Activated CD8-positive, alpha-beta T cell treated with anti-CD3 and anti-CD28 coated beads, Interleukin-2, amount 10 ng/mL, durations not matched to agents 7 days and 5 days (primary cell): ENCODE measurements at places on chromosomes 12 and 14. TPM values are rescaled to one million over a fixed set of nuclear protein-coding genes. Genes with fewer than 3 reads are reported as not detected.

The KLRC2 gene
- total RNA-seq, result 1.7 TPM

The MFAP5 gene
- total RNA-seq, result not detected

DNA sequence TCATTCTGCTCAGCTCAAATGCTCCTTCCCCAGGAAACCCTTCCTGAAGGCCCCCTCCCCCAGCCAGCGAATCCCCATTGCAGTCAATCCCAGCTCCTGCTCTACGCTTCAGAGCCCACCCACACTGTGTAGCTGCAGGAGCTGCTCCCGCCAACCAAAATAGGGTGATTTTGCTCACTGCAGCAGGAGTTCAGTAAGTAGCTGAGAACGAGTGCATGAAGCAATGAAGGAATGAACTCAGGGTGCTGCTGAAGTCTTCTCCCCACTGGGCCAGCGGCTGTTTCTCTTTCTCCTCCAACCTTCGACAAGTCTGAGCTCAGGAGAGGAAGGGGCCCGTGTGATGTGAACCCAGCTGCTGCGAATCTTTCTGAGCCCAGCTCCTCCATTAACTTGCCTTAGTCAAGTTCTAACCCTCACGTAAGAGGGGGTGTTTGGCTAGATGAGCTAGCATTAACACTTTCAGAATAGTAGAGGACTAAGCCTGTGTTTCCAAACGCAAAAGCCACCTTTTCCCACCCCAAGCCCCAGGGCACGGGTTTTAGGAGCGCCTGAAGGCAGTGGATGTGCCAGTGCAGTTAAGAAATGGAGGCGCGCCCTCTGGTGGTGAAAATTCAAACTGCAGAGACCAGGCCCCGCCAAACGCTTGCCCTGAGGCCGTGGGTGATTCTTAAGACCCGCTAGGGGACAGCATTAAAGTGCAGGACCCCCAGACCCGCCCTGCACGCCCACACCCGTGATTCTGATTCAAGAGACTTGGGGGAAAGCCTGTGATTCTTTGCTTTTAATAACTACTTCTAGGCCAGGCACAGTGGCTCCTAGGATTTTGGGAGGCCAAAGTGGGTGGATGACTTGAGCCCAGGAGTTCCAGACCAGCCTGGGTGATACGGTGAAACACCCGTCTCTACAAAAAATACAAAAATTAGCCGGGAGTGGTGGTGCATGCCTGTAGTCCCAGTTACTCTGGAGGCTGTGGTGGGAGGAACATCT lies 11.9 kb upstream of the SERPINA4 start:
- peak; percentile 69 for DNase-seq

DNA sequence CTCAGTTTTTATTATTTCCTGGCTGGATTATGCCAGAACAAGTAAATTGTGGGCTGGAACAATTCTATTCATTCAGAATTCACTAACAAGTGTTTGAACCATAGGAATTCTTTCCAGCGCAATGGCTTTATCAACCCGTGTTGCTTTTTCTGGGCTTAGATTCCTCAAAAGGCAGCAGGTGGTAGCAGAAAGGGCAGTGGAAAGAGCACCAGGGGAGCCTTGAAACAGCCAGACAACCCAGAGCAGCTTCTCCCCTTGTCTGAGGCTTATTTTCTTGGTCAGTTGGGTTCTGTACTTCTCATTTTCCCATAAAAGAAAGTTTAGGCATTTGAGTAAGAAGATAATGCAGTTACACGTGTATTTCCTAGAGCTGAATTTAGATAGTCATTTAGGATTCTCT lies 130.7 kb downstream of the OTOGL start:
- no peak for DNase-seq

DNA sequence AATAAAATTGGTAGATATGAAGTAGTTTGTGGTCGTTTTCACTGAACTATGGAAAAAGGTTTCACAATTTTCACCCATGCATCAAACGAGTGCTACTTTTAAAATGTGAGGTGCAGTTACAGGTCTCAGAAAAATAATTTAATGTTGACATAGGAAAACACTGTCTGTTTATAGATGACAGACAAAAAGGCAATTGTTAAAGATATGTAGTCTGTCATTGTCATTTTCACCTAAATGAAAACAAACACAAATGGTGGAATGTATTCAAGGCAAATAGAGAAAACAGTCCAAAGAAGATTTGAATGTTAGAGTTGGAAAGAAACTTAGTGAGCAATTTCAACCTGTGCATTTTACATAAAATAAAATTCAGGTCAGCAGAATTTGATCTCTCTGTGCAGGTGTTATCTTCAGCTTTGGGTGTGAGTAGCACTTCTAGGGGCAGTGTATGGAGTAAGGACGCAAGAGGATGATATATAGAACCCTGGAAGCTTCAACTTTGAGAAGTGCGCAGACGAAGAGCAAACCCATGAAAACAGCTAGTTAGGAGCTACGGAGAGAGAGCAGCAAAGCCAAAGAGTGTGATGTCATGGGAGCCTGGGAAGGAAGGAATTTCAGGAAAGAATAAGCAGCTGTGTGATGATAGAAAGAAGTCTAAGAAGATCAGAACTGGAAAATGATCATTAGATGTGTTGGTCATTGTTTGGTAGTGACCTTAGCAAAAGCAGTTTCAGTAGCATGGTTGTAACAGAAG lies 6.2 kb downstream of the RERG start:
- DNase-seq, result no peak

DNA sequence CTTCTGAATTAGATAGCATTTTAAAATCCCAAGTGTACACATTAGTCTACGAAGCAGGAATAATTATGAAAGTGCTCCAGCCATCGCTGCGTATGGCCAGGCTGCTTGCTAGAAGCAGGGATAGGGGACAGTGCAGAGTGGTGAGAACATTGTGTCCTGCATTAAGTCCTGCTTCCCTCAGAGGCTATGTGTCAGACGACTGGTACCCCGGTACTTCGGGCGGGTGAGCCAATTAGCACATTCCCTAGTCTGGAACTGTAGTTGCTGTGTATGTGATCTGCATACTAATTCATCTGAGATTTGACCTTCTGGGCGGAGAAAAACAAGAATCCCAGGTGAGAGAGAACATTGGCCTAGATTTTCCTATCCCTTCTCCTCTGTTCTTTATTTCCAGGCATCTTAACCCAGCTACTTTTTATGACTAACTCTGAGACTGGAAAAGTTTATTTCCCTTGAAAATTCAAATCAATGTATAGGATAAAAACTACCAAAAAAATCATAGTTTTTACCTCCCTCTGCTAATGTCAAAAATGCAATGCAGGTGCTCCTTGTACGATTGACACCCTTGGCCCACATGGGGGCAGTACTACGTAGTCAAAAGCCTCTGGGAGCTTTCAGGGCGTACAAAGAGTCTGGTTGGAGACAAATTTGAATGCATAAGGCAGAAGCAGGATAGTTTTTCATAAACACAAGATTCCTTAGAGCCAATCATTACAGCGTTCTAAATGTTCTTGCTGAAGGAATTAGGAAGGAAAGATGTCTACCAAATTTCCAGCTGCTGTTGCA lies 764.3 kb downstream of the NOVA1 start:
- no peak for DNase-seq

GRCh38 chr12:55072083-55072482 lies 52.3 kb downstream of the NEUROD4 start:
- peak; percentile 86 for DNase-seq
